ENCODE measurements at places on chromosomes 6 and 20.

- DNase-seq = no peak
These were observed 163.3 kb downstream of the VEGFA start for GRCh38 chr6:43933148-43933885.

DNA sequence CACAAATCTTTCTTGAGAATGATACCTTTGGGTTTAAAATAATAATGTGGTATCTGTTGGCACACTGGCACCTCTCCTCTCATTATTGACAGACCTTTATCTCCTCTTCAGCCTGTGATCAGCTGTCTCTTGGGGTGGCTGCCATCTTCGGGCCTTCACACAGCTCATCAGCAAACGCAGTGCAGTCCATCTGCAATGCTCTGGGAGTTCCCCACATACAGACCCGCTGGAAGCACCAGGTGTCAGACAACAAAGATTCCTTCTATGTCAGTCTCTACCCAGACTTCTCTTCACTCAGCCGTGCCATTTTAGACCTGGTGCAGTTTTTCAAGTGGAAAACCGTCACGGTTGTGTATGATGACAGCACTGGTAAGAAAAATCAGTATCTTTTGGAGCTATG is 232.8 kb downstream of the GRIK2 start:
- no peak for DNase-seq

DNA sequence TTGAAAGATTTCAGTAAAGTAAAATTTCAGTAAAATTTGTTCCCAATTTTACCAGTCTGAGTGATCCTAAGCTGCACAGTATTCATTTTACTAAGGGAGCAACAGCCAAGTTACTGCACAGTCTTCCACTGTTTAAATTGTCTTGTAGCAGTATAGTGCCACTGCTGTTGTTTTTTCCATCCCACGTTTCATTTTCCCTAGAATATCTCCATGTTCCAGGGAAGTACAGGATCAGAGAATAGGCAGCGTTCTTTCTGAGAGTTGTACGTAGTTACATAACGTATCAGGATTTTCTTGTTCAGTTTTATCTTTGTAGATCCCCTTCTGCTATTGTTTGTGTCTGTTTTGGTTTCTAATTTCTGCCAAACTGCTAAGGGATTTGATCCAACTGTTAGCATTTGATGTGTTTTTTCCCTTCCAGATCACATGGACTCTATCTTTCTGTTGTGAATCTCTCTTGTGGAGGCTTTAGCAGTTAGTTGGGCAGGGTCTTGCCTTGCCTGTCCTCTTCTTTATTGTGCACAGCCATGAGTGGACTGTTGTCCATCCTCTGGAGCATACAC is 38.4 kb downstream of the BCKDHB start:
- no peak for DNase-seq

- DNase-seq = no peak
These were observed 699.0 kb downstream of the PHF3 start for GRCh38 chr6:64334636-64335035.

- no peak for DNase-seq
These were observed 60.1 kb upstream of the SPDEF start for GRCh38 chr6:34616227-34616585.

- no peak for DNase-seq
These were observed 26.8 kb downstream of the TRMT6 start for GRCh38 chr20:5923493-5923892.

DNA sequence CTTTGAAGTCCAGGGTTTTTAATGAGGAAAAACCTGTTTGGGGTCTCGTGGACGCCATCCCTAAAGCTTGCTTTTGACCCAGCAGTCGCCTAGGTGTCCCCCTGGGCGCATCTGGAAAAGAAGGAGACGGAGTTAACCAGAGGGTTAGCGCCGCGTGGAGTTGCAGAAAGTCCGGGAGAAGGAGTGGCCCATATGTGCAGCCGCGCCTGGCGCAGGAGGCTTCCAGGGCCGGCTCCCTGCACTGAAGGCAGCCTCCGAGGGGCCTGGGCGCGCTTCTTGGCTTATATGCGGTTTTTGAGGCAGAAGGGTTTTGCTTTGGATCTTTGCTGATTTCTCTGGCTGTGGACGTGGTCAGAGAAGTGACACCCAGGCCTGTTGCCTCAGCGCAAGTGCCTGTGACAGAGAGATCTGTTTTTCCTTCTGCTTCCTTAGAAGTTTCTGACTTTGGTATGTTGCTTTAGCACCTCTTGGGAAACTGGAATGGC is 987 bp downstream of the TMEM181 start:
- DNase-seq = no peak

DNA sequence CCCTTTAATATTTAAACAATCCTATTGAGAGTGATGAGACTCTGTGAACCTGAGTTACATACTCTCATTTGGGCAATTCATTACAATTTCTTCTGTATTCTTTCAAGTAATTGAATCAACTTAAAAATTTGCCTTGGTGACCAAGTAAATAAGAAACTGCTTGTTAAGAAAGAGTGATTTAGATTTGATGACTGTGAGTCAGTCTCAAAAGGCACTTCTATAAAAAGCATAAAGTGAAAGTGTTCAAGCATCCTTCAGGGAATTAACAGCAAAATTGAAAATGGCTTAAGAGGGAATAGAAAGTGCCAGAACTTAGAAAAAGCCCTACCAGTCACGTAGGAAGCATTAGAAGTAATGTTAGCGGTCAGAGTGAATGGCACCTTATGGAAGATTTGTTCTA is 654.7 kb downstream of the EPM2A start:
- DNase-seq = no peak

DNA sequence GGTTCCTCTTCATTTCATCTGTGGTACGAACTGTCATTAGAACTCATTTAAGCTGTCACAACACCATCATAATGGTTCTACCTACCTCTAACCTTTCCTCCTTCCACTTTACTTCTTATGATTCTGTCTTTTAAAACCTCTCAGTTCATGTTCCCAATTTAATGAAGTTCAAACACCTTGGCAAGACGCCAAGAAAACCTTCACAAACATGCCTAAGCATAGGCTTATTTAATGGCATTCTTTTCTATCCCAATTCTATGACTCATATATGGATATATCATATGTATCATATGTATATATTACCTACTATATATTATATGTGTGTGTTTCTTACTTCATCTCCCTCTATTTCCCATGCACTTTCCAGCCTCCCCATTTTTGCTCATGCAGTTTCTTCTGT is 283.4 kb upstream of the TBX18 start:
- no peak for DNase-seq

DNA sequence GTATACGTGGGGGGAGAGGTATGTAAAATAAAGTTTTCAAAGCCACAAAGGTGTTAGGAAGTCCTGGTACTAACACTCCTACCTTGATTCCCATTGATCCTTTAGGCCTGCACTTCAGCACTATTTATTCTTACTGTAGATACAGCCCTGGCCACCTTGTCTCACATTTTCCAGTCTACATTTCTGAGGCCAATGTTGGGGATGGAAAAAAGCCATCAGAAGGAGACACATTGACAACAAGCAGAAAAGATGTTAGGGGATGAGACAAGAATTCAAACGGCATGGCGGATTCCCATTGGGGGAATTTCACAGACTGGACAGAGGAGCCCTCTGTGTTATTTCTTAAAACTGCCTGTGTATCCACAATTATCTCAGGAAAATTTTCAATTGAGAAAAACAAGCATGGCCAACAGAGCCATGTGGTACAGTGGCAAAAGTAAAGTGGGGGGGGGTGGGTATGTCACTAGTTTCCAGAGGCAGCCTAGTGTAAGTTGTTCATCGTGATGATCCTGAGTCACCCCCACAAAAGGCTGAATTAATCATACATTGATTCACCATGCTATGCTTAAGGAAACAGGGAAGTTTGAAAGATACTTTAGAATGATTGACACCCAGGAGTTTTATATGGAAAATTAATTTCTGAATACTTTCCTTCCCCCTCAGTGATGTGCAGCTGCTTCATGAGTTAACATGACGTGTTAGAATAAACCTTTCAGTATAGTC is 40.5 kb downstream of the RREB1 start:
- no peak for DNase-seq

DNA sequence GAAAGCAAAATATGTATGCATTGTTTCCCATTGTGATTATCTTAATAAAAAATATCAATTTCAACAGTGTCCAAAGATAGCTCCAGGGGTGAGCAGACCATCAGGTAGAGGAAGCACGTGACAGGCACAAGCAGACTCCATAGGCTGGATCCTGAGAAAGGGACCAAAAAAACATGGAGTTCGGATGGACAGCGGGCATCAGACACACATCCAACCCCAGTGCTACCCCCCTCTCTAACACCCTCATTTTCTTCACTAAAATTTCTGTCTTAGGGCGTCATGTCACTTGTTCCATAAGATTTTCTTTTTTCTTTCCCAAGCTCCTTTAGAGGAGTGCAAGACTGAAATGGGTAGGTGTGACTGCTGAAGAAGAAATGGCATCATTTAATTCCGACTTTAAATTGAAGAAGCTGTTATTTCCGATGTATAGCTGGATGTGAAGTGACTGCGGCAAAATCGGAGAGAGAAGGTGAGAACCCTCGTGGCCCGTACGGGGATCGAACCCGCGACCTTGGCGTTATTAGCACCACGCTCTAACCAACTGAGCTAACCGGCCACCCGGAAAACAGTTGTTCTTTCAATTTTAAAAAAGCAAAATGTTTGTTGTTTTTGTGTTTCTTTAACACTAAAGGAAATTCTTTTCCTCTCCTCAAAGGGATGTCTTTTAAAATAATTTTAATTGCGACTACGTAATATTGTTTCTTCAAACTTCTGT is 10.3 kb upstream of the PRSS16 start:
- DNase-seq = no peak

DNA sequence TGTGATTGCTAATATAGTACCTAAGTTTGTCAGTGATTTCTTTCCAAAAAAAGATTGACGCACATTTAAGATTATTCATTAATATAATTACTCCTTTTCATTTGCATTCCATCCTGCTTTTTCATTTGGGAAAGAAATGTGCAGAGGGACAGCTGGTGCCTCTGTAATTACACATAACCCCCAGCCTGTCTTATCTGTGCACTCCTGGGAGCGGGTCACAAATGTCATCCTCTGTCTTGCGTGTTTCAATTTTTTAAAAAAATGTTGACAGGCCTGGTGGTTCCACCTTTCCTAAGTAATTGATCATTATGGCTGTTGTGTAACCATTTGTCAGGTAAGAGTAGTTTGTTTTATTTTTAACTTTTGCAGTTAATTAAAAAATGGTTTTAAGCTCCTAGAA is 92.7 kb downstream of the SLX4IP start:
- DNase-seq = no peak

DNA sequence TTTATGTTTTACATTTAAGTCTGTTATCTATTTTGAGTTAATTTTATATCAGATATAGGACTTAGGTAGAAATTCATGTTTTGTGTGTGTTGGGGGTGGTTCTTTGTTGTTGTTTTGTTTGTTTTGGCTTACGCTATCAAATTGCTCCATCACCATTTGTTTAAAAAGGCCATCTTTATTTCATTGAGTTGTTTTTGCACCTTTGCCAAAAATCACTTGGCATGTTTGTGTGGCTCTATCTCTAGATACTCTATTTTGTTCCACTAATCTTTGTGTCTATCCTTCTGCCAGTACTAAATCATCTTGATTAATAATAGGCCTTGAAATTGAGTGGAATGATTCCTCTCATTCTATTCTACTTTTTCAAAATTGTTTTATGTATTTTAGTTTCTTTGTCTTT is 7.4 kb downstream of the CYP39A1 start:
- no peak for DNase-seq

- DNase-seq = no peak
These were observed 90.5 kb upstream of the EYA2 start for GRCh38 chr20:46804126-46804525.

GRCh38 chr20:6726761-6727160 is 40.7 kb upstream of the BMP2 start:
- no peak for DNase-seq

GRCh38 chr20:46118481-46119020 is 437 bp downstream of the CD40 start:
- DNase-seq = no peak

DNA sequence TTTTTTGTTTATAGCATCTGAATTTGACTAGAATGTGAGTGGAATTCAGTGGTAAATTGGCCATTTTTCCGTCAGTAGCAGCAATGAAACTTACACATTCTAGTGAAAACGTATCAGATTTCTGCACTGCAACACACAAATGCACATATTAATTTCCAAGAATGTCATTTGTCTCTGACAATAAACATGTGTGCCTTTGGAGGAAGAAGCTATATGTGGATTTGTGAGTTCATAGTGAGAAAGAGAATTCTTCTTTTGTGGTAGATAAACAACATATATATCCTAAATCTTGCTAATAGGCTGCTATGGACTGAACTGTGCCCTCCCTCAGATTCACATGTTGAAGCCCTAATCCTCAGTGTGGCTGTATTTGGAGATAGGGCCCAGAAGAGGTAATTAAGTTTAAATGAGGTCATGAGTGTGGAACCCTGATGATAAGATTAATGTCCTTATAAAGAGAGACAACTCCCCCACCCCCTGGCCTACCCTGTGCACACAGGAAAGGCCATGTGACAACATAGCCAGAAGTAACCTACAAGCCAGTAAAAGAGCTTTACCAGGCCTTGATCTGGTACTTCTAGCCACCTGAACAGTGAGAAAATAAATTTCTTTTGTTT is 200.2 kb upstream of the EYA4 start:
- no peak for DNase-seq

DNA sequence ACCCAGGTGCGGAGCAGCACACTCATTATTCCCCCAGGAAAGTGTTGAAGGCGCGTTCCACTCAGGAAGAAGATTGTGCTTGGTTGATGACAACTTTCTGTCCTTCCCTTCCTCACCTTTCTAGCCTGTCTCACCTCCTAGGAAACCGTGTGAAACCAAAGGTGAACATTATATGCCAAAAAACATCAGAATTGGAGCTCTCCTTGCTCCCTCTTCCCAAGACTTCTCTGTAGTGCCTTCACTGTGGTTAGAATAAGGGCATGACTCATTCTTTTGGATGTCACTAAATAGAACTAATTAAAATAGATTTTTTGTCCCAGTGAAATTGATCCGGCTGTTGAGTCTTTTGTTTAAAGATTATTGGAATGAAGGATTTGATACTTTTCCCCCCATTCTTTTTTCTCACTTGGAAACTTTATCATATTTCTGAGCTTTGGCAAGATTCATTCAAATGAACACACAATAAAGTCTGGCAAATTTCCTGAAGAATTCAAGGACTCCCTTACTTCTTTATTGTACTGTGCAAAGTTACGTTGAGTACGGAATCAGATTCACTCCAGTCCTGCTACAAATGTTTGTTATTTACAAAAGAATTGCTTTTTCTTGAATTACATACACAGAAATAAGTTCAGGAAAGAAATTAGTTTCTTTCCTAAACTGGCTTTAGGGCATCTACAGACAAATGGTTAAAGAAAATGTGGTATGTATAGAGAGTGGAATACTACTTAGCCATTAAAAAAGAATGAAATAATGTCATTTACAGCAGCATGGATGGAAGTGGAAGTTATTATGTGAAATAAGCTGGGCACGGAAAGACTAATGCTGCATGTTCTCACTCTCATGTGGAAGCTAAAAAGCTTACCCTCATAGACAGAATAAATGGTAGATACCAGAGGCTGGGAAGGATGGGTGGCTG is 142.8 kb upstream of the AKAP12 start:
- no peak for DNase-seq

DNA sequence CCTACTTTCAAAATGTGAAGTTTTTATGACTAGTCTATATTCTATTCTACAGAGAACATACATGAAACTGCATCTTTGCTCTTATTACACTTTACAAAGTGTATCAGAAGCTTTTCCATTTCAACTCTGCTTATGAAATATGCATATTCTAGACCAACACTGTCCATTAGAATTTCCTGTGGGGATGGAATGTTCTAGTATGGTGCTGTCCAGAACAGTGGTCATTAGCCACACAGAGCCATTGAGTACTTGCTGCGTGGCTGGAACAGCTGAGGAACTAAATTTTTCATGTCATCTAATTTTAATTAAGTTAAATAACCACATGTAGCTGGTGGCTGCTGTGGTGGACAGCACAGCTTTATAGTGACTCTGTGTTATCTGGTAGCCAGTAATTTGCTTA is 105.9 kb upstream of the PDE10A start:
- DNase-seq = no peak
